ENCODE measurements at places on chromosomes 6 and 20. TPM values are rescaled to one million over a fixed set of nuclear protein-coding genes. Genes with fewer than 3 reads are reported as not detected.

TSPO2 gene
- total RNA-seq: not detected

ACSS1 gene
- total RNA-seq: 17.1 TPM

KPNA5 gene
- 1.8 TPM for total RNA-seq

PKHD1 gene
- not detected for total RNA-seq

MACROD2 gene
- 0.65 TPM for total RNA-seq

GNRH2 gene
- total RNA-seq: 0.23 TPM

OR2H1 gene
- total RNA-seq: not detected

LGSN gene
- total RNA-seq: 2.0 TPM

LY86 gene
- not detected for total RNA-seq
